Ascending aorta (tissue), 2 donors: ENCODE measurements at places on chromosomes 12 and 14. TPM values are rescaled to one million over a fixed set of nuclear protein-coding genes. Genes with fewer than 3 reads are reported as not detected.

PTPRO gene
- 0.11 TPM for total RNA-seq

TAS2R50 gene
- total RNA-seq: not detected

JAG2 gene
- 35.5 TPM for total RNA-seq

ARID4A gene
- total RNA-seq: 18.2 TPM

CISTR gene
- total RNA-seq: not detected

RNU6-8 gene
- total RNA-seq: not detected

LAG3 gene
- not detected for total RNA-seq

CNTN1 gene
- 0.75 TPM for total RNA-seq

CCDC175 gene
- total RNA-seq: not detected

ZNF140 gene
- 11.6 TPM for total RNA-seq

SLC6A12 gene
- 1.4 TPM for total RNA-seq

ESPL1 gene
- total RNA-seq: not detected

ZDHHC22 gene
- total RNA-seq: not detected

CCDC38 gene
- total RNA-seq: not detected

SOAT2 gene
- total RNA-seq: not detected

STAB2 gene
- not detected for total RNA-seq

SLC6A13 gene
- not detected for total RNA-seq
